CD4-positive, alpha-beta T cell treated with Interleukin-17A for 1 hour (primary cell): ENCODE measurements at places on chromosomes 12 and 14.

GRCh38 chr14:69711477-69711876 is 55.5 kb upstream of the SRSF5 start:
- DNase-seq, result no peak

GRCh38 chr12:27806259-27806658 is 26.2 kb upstream of the MANSC4 start:
- no peak for DNase-seq

GRCh38 chr14:73944432-73945158 is 5.3 kb downstream of the FAM161B start:
- no peak for DNase-seq

DNA sequence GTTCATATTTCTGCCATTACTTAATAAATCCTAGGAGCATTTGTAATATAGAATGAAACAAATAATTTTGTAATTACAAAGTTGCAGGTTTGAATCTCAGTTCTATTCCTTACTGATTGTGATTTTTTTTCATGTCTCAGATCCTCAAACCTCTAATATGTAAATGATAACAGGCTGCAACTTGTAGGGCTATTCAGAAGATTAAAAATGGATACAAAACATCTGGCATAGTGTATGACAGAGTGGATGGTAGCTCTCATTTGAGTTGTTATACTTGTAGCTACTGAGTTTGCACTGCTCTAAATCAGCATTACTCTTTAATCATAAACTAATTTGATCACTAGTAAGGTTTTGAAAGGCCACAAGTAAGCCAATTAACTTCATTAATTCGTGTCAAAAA is 406.3 kb upstream of the MGAT4C start:
- no peak for DNase-seq

- no peak for DNase-seq
Observed at GRCh38 chr12:82793751-82794281, 107.1 kb downstream of the TMTC2 start.

DNA sequence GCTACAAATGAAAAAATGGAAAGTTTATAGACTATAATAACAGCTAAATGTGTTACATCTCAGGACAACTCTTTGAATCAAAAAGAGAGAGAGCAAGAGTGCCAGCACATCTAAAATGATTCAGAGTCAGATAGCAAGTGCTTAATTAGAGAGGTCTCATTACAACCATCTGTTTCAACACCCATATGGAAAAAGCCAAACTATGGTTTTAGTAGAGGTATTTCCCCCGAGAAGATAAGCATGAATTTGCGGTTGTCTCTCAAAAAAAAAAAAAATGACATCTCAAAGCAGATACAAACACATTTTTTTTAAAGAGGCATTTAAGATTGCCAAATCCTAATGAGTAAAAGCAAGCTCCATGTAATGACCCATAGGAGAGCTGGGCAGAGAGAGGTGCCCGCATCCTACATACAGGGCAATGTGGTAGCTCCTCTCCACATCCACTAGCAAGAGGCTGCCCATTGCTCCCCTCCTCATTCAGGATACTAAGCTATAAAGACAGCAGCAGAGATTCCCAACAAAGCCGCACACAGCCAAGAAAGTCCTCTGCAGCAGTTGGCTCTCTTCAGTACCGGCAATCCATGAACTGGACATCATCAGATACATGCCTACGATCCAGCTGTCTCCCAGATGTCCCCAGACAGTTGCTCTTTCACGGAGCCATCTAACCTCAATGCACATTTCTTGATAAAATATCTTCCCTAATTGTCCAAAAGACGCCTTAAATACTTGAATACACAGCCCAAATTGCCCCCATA is 100.4 kb downstream of the EFCAB11 start:
- no peak for DNase-seq

- DNase-seq, result no peak
Observed at GRCh38 chr12:22802883-22803630, 178.1 kb downstream of the ETNK1 start.

DNA sequence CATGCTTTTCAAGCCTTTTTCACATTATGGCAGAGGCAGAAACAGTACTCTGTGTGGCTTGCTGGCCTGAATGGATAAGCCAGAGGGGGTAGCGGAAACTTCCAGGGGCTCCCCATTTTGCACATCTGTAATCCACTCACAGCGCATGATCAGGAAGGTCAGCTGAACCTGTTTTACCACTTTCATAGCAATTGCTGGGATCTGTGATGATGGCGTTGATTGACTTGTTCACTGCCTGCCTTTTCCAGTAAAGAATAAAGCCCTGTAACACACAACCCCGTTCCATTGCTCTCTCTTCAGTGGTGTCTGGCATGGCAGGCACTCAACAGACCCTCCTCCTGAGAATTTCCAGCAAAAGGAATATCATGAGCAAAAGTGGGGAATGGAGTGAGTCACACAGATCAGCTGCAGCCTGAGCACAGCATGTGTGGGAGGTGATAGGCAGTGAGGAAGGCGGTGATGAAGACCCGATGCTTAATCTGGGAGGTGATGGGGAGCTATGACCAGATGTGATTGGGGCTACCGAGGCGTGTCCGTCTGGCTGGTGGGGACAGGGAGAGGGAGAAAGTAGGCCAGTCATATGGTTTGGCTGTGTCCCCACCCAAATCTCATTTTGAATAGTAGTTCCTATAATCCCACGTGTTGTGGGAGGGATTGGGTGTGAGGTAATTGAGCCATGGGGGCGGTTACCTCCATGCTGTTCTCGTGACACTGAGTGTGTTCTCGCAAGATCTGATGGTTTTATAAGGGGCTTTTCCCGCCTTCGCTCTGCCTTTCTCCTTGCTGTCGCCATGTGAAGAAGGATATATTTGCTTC is 44.7 kb upstream of the CHST11 start:
- no peak for DNase-seq

- no peak for DNase-seq
Observed at GRCh38 chr14:90487462-90487861, 90.6 kb downstream of the CALM1 start.

GRCh38 chr12:122725452-122726079 is 5.1 kb downstream of the HCAR1 start:
- no peak for DNase-seq

DNA sequence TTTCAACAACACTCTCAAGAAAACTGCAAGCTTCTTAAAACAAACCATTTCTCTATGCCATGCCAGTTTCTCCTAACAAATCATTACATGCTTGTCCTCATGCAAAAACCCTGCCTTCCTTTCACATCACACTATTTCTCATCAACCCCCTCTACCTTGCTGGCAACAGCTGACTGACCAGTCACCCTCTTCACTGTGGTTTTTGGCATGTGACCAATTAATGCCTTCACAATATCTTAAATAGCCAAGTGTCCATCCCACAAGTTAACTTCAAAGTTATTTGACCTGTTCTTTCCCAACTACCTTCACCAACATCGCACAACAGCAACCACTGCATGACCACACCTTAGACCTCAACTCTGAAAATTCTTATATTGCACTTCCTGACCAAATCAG is 159.6 kb downstream of the CEP128 start:
- DNase-seq, result no peak

- no peak for DNase-seq
Observed at GRCh38 chr14:66081594-66082376, 404.4 kb upstream of the CCDC196 start.

DNA sequence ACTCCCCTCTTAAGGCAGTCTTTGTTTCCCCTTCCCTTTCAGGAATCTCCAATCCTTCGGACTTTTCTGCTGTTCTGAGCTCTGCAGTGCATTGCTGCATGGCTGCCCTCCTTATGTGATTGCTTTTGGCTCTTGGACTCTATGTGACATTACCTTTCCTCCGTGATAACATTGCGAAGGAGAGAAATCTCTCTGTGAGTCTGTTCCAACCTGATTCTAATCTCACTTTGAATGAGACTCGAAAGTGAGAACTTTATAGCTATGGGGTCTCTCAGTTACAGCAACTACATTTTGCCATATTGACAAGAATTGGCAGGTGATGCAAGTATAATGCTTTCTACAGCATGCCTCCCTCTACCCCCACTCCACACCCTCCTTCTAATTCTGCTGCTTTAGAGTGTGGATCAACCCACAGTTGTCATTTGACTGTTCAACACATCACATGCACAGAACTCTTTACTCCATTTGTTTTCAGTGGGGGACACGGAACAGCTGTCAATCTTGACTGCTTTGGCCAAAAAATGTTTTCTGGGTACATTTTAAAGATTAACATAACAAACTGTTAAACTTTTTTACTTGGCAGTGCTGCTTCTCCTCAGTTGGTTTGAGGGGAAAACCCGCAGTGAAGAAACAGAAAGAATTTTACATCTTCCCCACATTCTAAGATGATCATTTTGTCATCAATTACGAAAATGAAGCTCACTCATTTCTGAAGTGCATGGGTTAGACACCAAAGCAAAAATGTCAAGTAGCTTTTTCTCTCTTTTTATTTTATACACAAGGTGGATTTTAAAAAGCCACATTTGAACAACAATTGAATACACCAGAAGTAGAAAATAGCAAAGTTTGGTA is 125.5 kb upstream of the RMST start:
- no peak for DNase-seq

GRCh38 chr14:49926803-49927202 is 33.9 kb downstream of the ARF6 start:
- DNase-seq, result no peak

- DNase-seq, result no peak
Observed at GRCh38 chr12:62919838-62920237, 15.1 kb downstream of the PPM1H start.

- no peak for DNase-seq
Observed at GRCh38 chr12:104024348-104024747, 25.6 kb downstream of the GLT8D2 start.

DNA sequence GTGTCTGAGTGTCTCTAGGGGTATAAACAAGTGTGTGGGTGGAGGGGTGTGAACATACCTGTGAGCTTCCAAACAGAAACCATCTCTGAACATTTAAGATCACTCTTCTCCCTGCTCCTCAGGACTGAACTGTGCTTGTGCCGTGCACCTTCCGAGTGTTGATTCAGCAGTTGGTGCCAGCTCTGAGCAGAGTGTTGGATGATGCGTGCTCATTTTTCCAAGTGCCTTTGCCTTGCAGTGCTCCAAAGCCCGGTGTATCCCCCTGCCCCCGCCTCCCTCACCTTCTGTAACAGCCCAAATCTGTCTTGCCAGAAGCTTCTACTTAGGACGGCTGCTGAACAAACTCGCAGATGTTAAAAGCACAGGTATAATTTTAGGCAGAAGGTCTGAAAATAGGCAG is 4.4 kb downstream of the WSCD2 start:
- no peak for DNase-seq

DNA sequence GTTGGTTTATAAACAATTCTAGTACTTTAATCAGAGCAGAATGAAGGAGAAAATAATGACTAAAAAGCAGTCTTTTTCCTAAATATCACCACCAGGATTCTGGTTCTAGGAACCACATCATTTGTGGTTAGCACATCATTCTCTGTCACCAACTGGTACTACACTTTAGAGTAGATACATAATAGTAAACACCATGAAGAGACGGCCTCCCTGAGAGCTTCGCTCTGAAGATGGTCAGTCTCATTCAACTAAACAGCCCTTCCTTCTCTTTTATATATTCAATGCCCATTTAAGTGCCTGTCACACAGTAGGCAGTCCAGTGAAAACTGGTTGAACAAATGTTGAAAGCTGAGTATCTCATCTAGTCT is 10.9 kb downstream of the SLC38A2 start:
- DNase-seq, result no peak

GRCh38 chr12:113152835-113153814 is 3.6 kb downstream of the CFAP73 start:
- DNase-seq, result peak; percentile 75

GRCh38 chr12:113425960-113426453 is 3.8 kb downstream of the SDSL start:
- DNase-seq, result no peak

DNA sequence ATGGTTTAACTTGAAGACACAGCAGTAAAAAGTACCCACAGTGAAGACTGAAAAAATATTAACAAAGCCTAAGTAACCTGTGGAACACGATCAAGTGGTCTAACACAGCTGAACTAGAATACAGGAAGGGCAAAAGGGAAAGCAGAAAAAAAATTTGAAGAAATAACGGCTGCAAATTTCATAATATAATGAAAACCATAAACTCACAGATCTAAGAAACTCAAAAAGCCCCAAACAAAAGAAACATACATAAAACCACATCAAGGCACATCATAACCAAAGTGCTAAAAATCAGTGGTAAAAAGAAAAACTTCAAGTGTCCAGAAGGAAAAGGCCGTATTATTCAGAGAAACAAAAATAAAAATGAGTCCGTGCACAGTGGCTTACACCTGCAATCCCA is 30.9 kb downstream of the SPPL3 start:
- DNase-seq, result no peak

GRCh38 chr14:24243336-24243836 is 963 bp upstream of the TINF2 start:
- DNase-seq, result peak; percentile 21

DNA sequence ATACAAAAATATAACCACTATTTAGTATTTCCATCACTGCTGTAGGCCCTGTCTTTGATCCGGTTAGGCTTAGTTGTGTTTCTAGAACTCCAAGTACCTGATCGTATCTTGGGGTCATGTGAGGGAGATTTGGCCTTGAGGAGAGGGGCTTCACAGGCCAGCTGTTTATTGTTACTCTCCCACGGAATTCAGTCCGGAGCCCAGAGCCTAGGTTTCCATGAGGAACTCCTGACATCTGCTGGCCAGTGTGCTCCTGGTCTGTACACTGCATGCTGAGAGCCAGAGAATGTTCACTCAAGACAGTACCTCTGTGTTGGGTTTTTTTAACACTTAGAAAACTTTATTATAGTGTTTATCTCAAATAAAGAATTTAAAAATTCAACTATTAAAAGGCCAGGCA is 341.0 kb upstream of the TMEM132C start:
- DNase-seq, result no peak

DNA sequence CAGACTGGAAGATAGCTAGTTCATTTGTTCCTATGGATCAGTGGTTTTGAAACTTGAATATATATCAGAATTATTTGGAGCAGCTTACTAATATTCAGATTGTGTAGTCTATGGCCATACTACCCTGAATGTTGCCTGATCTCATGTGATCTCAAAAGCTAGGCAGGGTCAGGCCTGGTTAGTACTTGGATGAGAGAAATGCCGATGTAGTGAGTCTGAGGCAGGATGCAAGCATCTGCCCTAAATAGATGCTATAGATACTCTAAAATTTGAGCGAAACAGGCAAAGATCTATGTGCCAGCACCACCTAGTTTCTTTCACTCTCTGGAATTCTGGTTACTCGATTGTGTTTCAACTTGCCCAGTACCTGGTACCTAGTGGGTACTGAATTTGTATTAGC is 40.9 kb downstream of the FRMD6 start:
- no peak for DNase-seq

- DNase-seq, result no peak
Observed at GRCh38 chr12:123681605-123682004, 10.7 kb downstream of the TCTN2 start.

DNA sequence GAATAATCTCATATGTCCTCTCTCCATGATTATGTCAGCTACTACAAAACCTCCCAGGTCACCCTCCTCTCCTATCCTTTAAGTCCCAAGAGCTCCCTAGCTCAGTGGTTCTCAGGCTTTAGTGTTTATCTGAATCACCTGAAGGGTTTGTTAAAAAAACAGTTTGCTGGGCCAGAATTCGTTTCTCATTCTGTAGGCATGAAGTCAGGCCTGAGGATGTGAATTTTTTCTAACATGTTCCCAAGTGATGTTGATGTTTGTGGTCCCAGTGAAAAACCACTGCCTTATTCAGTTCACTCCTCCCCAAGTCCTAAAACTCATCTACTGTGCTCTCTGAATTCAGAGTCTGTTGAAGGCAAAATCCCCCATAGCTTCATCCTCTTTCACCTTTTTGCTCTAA is 241.4 kb downstream of the ETNK1 start:
- DNase-seq, result no peak
